Left ventricle myocardium superior (tissue), 1 donor: ENCODE measurements at places on chromosomes 6 and 20.

DNA sequence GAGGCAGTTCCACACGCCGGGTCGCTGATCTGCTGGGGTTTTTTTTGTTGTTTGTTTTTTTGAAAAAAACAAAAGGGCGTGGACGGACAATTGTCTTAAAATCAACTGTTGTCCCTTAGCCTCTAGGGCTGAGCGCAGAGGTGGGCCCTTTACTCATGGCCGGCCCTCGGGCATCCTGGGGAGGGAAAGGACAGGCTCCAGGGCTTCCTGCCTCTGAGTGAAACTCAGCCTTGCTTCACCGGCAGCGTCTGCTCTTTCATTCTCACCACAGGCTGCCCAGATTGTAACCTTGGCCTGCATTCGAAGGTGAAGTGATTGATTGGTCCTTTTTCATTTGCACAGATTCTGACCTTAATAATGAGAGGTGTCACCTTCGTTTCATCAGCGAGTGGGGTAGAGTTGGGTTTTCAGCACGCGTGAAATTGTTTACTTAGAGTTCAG lies 797 bp downstream of the SMIM13 start:
- DNase-seq: peak; percentile 53

GRCh38 chr20:56588996-56589395 lies 40.1 kb upstream of the TFAP2C start:
- no peak for DNase-seq

DNA sequence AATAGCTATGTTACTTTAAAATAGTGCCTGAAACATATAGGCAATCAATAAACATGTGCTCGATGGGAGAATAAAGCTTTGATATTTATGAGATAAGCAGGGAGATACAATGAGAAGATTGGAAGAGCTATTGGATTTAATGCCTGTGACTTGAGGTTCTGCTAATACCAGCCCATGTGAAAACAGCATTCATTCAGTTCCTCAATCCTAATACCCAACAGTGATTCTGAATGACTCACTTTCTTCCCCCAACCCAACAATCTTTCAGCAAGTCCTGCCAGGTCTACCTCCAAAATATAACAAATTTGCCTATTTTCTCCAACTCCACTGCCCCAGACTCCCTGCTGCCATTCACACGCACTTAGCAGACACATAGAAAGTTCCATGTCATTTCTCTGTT lies 26.6 kb upstream of the KLHL31 start:
- no peak for DNase-seq

GRCh38 chr6:170347091-170347490 lies 40.5 kb downstream of the FAM120B start:
- no peak for DNase-seq

- no peak for DNase-seq
Measured at GRCh38 chr6:132017942-132018341, 66.8 kb upstream of the CCN2 start.

- DNase-seq: no peak
Measured at GRCh38 chr6:125858427-125859320, 67.9 kb downstream of the NCOA7 start.

DNA sequence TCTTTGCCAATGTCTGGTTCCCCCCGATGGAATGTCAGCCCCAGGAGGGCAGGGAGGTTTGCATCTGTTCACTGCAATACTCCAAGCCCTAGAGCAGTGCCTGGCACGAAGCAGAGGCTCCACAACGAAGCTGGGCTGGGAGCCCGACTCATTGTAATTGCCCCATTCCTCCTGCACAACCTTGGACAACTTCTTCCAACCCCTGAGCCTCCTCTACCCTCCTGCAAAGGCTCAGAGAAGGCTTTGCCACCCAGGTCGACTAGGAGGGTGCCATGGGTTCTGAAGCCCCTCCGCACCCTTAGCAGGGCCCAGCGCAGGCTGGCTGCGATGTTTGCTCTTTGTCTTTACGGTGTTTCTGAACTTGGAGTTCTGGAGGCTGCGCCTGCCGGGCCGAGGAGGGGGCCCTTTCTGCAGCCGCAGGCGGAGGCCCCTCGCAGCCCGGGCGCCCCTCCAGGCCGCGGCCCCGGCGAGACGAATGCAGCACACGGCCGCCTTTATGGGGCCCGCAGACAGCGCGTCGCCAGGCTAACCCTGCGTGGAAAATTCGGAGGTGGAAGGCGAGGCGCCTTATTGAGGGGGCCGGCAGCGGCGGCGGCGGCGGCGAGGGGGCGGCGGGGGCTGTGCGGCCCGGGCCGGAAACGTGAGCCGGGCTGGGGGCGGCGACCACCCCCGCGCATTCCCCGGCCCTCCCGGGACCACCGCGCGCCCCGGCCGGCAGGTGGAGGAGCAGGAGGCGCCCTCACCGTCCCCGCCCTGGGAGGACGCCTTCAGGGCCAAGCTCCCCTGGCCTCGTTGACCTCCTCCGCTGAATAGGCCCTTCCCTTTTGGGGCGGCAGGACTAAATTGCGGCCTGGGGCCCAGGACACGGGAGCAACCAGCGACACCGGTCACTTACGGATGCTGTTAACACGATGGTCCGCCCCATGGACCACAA lies 27.0 kb downstream of the SNAI1 start:
- no peak for DNase-seq

DNA sequence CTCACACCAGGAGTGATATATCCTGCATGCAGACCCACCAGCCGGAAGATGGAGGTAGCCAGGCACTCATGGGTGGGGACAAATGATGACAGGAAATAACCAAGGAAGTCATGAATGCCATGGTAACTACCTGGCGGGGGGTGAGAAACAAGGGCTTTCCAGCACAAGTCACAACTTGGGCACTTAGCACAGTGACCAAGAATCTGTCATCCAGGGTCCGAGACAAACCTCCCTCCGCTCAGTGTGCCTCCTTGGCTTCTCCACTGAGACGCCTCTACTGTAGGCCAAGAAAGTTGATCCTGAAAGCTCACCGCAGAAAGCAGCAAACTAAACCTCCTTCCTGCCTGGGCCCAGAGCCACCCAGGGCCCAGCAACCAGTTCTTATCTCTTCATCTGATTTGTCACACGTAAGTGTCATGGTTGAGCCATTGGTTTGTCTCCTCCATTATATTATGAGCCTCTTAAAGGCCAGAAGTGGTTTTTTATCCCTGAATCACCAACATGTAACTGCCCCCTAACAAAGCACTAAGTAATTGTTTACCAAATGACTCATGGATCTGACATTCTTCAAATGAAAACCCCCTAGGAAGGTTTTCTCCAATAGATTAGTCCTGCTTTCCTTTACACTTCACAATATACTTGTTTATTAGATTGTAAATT lies 84.3 kb upstream of the TAB2 start:
- DNase-seq: no peak

DNA sequence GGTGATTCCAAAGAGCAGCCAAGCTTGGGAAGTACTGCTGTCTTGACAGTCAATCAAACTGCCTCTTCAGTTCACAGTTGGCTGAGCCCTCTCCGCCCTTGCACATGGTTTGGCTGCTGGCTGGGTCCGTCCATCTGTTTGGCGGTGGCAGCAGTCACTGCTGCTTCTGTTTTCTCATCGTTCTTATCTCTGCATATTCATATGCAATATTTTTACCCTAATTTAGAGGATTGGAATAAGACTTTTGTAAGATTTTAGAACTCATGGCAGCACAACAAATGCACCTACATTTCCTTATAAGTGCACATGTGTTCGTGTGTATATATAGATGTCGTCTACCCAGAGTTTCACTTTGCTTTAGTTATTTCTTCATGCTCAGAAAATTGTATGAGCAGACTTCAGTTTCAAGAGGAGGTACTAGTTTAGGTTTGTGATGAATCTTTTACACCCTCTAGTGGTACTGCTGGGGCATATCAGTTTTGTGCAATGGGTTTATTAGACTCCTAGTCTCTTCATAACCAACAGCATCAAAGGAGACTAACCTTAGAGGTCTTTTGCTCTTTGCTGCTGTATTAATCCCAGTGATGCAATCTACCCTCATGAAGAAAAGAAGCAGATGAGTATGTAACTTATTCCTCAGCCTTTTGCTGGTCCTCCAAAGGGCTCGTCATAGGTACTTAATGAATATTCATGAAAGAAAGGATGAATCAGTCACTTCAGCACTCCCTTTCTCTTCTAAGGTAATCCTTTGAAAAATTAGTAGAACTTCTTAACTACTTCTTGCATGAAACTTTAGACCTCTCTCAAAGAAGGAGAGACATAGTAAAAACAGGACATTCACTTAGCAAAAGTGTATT lies 44.3 kb downstream of the KHDC1L start:
- peak; percentile 38 for DNase-seq
